A549 (cell line): ENCODE measurements at places on chromosomes 11 and 22. TPM values are rescaled to one million over a fixed set of nuclear protein-coding genes. Genes with fewer than 3 reads are reported as not detected.

DNA sequence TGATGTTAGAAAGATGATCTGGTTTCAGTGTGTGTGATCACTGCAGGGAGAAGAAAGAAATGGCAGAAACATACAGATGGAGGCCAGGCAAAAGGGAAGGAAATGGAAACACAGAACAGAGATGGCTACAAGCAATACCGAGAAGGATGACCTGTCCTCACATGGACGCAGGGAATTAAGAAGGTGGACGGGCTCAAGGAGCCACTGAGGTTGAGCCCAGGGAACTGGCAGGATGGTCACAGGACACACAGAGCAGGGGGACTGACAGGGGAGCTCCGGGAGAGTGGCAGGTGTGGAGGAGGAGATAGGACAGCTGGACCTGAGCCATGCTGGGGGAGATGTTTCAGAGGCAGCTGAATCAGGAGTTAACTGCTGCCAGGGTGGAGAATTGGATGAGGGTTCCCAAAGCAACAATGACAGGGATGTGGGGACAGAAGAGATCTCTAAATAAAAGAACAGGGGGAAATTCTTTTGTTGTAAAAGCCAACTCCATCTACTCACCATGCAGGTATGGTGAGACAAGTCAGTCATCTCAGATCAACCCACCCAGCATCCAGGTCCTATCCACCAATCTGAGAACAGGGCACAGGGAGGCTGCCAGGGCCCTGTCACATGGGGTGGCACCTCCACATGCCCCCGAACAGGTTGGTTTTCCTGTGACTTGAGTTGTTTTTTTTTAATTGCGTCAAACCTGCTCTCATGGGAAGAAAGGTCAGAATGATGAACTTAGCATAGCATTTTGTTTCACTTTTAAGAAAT lies 26.3 kb downstream of the KLHL22 start:
- no peak for DNase-seq

DNA sequence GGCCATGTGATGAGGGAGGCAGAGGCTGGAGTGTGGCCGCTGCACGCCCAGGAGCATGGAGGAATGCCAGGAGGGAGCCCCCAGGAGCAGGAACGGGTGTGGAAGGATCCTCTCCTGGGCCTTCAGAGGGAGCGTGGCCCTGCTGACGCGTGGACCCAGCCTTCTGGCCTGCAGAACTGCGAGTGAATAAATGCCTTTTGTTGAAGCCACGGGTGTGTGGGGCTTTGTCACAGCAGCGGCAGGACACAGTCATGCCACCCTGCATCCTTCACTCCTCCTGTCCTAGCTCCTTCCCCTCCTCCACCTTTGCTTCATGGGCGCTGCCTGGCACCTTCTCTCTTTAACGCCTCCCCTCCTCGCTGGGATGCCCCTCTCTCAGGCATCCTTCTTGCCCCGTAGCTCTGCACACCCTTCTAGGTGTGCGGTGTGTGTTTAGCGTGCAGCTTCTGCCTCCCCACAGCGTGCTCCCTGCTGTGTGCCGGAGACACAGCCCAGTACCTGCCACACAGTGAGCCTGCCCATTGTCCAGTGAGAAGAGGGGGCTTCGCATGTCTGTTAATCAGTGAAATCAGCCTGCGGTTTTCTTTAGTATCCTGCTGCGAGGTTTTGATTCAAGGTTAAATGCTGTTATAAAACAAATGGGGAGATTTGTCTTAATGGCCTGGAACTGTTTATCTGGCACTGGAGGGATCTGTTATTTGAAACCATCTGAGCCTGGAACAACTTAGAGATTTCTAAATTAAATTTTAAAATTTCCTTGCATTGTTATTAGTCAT lies 459.6 kb downstream of the TBC1D22A start:
- no peak for DNase-seq

DNA sequence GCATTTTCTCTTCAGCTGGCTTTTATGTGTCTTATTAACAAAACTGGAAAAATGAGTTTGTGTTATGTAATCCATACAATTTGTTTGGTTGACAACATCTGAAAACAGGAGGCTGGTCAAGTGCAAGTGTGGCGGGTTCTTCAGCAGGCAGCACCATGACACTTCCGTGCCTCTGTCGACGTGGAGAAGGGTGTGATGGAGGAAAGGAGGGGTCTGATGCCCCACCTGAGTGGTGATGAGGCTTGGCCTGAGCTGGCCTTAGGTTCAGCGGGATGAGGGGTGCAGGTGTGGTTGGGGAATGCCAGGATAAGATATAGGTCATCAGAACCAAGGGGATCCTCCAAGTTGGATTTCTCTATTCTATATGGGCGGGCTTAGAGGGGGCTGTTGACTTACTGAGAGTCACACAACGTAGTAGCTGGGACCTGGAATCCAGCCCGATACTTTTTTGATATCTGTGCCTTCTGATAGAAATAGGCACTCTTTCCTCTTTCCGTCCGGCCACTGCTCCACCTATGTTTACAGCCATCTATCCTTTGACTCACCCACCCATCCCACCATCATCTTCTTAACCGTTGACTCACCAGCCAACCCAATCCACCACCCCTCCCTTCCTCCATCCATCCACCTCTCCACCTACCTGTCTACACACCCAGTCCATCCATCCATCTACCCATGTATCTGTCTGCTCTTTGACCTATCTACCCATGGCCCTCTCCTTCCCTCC lies 29.0 kb downstream of the SHANK3 start:
- no peak for DNase-seq

GRCh38 chr11:130571519-130571918 lies 123.1 kb downstream of the ADAMTS15 start:
- no peak for DNase-seq

The SPI1 gene
- polyA plus RNA-seq = 0.07 to 0.21 TPM (median 0.14 TPM) in 3 replicates

DNA sequence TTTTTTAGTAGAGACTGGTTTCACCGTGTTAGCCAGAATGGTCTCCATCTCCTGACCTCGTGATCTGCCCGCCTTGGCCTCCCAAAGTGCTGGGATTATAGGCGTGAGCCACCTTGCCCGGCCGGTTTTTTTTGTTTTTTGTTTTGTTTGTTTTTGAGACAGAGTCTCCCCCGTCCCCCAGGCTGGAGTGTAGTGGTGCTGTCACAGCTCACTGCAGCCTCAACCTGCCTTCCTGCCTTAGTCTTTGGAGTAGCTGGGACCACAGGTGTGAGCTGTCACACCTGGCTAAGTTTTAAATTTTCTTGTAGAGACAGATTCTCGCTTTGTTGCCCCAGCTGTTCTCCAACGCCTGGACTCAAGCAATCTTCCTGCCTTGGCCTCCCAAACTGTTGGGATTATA lies 3.2 kb downstream of the PPIL2 start:
- DNase-seq = no peak

DNA sequence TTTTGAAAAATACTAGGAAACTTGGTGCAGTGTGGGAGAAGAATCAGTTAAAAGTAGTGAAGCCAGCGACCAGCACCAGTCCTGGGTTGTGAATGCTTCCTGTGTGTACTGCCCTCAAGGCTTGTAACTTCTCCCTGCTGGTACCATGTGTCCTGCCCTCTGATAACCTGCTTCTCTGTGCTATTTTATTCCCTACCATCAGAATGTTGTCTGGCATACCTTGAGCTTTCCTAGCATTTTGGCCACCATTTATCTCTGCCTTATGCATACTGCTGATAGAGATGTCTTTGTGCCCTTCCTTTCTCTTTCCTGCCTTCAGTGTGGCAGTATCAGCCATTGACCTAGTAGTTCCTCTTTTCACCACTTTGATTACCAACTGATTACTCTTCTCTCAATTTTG lies 2.0 kb downstream of the GTF2H1 start:
- DNase-seq = no peak

DNA sequence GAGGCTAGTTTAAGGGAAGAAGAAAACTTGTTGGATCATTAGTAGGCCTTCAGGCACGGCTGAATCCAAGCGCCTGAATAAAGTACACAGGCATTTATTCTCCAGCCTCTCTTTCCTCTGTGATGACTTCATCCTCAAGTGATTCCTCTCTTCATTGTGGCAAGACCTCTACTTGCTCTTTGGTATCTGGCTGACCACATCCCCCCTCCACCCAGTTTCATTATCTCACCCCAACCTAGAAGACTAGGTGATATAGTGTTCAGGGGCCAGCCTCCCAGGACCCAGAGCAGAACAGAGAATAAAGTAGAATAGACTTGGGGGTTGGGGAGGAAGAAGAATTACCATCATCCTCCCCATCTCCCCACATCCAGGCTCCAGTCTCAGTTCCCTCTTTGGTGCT lies 189.3 kb downstream of the MIAT start:
- DNase-seq = no peak

The CD6 gene
- polyA plus RNA-seq = 0.06 to 0.07 TPM in 2 of 3 replicates, not detected in the other

- no peak for DNase-seq
Observed at GRCh38 chr11:15985127-15985859, 371.1 kb downstream of the SOX6 start.

The ZNF280B gene
- polyA plus RNA-seq = 1.9 to 2.3 TPM (median 2.3 TPM) in 3 replicates

GRCh38 chr11:78416285-78417174 lies 1.1 kb downstream of the GAB2 start:
- DNase-seq = peak; percentile 81

DNA sequence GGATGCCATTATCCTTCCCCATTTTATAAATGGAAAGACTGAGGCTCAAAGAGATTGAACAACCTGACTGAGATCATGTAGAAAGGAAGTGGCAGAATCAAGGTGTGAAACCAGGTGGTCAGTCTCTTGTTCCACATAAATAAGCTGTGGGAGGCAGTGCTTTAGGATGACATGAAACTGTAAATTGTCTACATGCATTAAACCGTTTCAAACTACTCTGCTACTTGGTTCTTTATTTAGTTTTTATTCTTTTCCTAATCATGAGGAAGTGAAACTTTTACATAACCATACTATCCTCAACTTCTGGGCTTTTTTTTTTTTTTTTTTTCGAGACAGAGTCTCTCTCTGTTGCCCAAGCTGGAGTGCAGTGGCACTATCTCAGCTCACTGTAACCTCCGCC lies 34.9 kb downstream of the CADM1 start:
- DNase-seq = no peak

The FGF4 gene
- not detected in 3 replicates for polyA plus RNA-seq

DNA sequence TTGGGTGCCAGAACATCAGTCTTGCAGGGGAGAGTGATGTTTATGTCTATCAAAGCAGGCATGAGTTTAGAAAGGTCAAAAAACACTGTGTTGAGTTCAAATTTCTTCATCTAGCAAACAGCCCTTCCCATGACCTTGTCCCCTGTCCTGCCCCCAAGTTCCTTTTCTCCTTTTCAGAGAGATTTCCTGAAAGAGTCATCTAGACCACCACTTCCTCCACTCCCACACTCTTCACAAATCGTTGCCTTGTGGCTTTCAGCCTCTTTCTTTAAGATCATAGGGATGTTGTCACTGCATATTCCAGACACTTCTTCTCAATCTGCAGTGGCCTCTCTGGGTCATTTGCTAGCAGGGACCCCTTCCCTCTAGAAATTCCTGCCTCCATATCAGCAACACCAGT lies 290.5 kb downstream of the TENM4 start:
- no peak for DNase-seq

GRCh38 chr11:79415411-79415810 lies 25.4 kb downstream of the TENM4 start:
- no peak for DNase-seq

The NAALADL1 gene
- not detected in 3 replicates for polyA plus RNA-seq

The IL10RA gene
- polyA plus RNA-seq = 0.03 TPM in 1 of 3 replicates, not detected in the others

DNA sequence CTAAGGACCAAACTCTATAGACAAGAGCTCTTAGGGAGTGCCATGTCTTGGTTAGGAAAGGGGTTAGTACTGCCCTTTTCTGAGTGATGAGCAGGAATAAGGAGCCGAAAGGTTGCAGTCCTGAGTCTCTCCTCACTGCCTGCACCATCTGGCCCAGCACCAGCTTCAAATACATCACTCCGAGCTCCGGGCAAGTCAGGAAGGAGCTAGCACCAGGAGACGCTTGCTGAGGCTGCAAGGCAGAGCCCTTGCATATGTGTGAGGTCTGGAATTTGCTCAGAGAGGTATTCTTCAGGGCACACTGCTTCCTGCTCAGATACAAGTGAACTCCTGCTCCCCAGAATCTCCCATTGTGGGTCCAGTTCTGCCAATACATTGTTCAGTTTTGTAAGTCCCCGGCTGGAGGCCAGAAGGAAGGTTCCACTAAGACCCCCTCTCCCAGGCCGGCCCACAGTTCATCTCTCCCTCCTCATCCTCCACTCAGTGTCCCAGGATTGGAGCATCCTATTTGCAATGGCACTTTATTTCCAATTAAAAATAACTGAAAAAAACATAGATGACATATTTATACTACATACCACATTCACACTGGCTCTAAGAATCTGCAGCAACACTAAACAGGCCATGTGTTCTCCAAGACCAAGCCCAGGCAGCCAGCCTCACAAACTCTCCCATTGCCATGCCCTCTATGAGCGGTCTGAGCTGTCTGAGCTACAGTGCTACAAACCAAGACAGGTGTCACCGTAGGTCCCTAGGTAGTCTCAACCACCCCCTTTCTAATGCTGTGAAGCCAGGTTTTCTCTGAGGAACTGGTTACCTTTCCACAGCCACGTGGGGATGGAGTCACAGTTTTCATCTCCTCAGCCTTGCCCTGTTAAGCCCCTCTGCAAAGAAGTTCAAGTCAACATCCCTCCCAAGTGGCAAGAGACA lies 55.1 kb upstream of the SPATA19 start:
- no peak for DNase-seq

The CCDC81 gene
- 0.18 to 0.30 TPM (median 0.29 TPM) in 3 replicates for polyA plus RNA-seq

The GNAZ gene
- 1.9 to 2.5 TPM (median 2.1 TPM) in 3 replicates for polyA plus RNA-seq

DNA sequence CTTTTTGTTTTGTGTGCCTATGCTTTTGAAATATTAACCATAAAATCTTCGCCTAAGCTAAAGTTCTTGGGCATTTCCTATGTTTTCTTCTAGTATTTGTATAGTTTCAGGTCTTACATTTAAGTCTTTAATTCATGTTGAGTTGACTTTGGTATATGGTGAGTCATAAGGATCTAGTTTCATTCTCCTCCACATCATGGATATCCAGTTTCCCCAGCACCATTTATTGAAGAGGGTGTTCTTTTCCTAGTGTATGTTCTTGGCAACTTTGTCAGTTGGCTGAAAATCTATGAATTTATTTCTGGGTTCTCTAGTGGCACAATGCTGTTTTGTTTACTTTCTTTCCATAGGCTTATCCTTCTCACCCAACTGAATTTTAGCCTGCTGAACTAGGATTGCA lies 49.0 kb downstream of the CTSC start:
- no peak for DNase-seq

GRCh38 chr11:78920329-78920728 lies 345.7 kb upstream of the NARS2 start:
- no peak for DNase-seq

DNA sequence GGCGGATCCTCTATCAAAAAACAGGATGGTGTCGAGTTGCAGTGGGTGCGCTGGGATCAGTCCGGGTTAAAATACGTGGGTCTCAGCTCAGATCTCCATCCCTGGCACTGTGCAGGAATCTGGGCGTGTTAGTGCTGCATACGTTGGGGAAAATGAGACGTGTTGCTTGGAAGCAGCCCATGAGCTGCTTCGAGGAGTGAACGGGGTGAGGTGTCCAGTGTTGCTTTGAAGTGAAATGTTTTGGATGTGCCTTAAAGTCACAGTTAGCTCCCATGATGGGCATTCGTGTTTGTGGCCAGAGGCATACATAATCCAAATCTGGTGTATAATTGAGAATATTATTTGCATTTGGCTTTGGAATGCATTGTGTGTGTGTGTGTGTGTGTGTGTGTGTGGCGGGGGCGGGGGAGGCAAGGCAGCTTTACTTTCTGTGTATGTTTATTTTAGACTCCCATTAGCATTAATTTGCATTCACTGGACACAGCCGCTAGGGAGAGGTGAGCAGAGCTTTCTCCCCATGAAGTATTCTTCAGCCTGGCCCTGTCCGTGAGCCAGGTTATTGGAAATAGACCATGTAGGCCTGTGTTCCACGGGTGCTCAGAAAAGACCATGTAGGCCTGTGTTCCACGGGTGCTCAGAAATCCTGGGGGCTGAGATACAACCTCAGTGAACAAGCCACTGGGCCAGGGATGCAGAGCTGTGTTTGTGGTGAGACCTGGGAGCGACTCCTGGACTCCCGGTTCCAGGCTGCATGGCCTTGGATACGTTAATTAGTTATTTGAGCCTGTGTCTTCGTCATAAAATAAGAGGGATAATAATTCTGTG lies 134.6 kb downstream of the ST3GAL4 start:
- no peak for DNase-seq

The TP53AIP1 gene
- polyA plus RNA-seq = 0.03 to 0.11 TPM in 2 of 3 replicates, not detected in the other
